ENCODE measurements at places on chromosomes 3 and 15.

- DNase-seq, result no peak
These were observed 192.5 kb downstream of the P3H2 start for GRCh38 chr3:189927975-189928895.

DNA sequence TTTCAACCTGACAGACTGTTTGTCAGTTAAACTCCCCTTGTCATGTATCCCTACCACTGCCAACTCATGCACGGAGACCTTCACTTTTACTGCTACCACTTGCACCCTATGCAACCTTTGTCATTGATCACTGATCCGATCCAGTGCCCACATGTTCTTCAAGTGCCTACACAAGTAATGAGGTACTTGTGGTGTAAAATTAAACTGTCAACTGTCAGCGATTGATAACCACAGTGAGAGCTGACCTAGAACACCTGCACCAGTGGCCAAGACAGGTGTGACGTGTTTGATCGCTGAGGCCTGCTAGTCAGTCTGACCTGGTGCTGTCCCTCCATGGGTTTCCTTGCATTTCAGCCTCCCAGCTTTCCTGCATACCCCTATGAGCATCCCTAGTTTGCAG, 55.6 kb downstream of the MECOM start:
- no peak for DNase-seq

DNA sequence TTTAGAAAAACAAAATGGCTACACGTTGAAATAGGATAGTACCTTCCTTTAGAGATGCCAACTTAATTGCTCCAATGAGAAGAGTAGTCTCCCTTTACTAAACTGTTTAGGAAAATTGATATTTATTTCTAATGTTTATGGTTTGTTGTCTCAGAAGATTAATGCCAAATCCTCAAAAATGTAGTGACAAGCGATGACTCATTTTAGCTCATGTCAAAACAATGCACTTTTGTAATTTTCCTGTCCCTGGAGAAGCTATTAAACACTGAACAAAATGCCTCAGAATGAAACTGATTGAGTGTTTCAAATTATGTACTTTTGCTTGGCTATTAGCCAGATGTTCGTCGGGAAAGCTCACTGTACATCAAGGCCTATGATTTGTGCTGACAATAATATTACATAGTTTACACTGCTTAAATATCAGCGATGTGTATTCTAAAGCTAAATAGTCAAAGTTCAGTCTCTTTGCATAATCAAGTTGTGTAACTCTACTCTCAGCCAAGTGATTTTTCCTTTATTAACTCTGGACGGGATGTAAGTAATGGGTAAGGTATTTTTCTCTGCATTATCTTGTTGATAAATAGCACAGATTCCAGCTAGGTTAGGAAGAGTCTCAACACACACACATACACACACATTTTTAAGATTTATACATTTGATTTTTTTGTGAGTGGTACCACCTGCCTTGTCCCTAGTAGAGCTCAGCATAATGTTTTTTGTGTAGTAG, 83.7 kb downstream of the CMSS1 start:
- DNase-seq, result no peak

GRCh38 chr3:100111728-100112127, 2.6 kb downstream of the FILIP1L start:
- DNase-seq, result no peak

DNA sequence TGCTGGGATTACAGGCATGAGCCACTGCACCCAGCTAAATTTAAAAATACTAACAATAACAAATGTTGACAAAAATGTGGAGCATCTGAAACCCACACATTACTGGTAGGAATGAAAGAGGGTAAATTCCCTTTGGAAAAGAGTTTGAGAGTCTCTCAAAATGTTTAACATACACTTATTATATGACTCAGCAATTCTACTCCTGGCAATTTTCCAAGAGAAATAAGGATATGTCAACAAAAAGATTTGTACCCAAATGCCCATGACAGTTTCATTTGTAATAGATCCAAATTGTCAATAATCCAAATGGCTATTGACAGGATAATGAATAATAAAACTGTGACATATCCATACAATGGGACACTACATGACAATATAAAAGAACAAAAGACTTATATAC, 9.0 kb downstream of the HCLS1 start:
- DNase-seq, result no peak

GRCh38 chr3:15011174-15011573, 53.9 kb downstream of the MRPS25 start:
- DNase-seq, result no peak

- DNase-seq, result peak; percentile 6
These were observed 1588.2 kb downstream of the SI start for GRCh38 chr3:163490119-163490518.

- DNase-seq, result no peak
These were observed 184.9 kb downstream of the FAM43A start for GRCh38 chr3:194870394-194871110.

DNA sequence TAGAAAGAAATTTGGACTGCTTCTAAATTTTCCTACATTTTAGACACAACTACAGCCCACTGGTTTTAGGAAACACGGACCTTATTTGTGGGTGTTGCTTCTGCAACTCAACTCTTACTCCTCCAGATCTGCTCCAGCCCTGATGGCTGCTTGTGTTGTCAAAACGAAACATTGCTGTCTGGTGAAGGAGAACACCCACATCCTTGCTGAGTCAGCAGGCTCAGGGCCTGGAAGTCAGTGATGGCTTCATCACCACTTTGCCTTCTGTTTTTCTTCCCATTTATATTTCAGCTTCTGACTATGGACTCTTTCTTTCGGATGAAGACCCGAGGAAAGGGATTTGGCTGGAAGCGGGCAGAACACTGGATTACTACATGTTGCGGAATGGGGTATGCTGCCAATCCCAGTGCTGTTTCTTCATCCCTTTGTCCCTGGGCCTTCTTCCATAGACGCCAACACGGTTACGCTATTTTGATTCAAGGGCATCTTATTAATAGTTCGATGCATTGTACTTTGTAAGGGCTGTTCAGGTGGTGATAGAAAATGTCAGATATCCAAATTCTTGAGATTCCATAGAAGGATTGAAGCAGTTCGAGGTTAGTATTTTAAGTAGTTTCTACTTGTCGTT, 392.6 kb upstream of the TPM1 start:
- no peak for DNase-seq

DNA sequence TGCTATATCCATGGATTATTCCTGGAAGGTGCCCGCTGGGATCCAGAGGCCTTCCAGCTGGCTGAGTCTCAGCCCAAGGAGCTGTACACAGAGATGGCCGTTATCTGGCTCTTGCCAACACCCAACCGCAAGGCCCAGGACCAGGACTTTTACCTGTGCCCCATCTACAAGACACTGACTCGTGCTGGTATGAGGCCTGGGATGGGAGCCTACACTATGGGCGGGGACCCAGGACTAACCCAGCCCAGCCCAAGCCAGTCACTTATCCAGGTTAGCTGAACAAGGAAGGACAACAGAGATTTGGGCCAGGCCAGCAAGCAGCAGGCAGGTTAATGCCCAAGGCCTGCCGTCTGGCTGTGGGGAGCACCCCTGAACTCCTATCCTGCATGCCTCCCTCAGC, 45.3 kb downstream of the SEMA3G start:
- DNase-seq, result no peak

- no peak for DNase-seq
These were observed 23.4 kb downstream of the HACD3 start for GRCh38 chr15:65553691-65554090.

GRCh38 chr15:100141311-100142001, 200.3 kb downstream of the ADAMTS17 start:
- no peak for DNase-seq

DNA sequence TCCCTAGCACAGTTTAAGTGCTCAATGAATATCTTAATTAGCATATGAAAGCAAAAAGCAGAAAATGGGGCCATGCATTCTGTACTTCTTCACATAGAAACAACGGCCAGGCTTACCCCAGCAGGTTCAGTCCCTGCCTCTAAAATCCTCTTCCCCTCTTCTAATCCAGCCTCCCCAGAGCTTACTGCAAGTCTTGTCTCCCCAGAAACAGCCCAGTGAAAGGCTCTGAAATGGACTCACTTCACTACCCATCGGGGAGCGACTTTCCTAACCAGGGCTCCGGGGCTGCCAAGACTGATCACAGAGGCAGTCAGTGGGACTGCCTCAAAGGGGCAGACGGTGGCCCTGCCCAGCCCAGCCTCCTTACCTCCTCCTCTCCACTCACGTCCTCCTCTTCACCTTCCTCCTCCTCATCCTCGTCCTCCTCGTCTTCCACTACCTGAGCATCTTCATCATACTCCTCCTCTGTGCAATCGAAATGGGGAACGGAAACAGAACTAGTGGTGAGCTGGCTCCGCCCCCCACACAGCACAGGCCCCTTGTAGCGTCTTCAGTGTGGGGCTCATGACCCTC, 38.0 kb downstream of the ANP32A start:
- DNase-seq, result no peak

DNA sequence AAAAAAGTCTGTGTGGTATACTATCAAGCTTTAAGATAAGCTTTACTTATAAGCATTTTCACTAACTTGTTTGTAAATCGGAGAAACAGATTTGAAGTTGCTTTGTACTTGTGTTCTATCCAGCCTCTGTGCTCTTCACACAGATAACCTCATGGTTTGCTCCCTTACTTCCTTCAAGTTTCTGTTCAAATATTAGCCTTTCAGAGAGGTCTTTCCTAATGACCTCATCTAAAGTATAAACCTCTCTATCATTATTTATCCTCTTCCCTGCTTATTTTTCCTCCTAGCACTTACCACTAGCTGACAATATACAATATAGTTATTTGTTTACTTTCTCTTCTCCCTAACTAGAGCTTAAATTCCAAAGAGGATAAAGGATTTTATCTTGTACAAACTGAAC, 180.0 kb downstream of the CBLB start:
- no peak for DNase-seq
